Left ventricle myocardium inferior (tissue), 1 donor: ENCODE measurements at places on chromosomes 12 and 14.

- DNase-seq: no peak
These were observed 87.9 kb downstream of the ALX1 start for GRCh38 chr12:85367936-85368335.

DNA sequence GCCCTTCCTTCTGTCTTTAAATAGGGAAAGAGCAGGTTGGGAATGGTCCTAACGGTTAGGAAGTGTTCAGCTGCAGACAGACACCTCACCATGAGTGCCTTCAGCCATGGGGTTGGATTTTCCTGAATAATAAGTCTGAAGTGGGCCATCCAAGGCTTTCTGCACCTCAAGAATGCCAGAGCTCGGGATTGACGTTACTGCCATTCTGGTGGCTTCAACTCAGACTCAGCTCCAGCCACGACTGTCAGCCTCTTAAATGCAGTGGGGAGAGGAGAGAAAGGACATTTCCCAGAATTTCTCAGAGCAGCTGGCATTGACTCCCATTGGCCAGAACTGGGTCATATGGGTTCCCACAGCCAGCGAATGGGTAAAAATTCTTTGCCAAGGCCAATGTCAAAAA, 363.4 kb downstream of the MED13L start:
- no peak for DNase-seq

GRCh38 chr12:99260456-99260996, 387.0 kb upstream of the GARIN6 start:
- DNase-seq: no peak

DNA sequence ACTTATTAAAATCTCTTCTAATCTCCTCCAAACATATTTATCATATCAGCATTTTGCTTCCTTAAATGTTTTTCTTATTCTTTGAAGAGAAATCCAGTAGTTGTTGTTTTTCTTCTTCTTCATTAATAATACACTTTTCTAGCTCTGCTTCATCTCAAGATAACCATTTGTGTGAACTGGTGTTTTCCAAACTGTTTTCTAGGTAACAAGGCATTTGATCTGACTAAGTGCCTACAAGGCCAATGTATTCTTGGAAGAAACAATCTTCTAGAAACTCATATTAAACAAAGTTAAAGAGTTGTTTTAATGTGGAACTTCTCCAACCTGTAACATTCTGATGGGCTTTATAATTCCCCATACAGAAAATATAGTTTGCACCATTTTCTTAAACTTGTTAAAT, 30.8 kb upstream of the IFNG start:
- no peak for DNase-seq

DNA sequence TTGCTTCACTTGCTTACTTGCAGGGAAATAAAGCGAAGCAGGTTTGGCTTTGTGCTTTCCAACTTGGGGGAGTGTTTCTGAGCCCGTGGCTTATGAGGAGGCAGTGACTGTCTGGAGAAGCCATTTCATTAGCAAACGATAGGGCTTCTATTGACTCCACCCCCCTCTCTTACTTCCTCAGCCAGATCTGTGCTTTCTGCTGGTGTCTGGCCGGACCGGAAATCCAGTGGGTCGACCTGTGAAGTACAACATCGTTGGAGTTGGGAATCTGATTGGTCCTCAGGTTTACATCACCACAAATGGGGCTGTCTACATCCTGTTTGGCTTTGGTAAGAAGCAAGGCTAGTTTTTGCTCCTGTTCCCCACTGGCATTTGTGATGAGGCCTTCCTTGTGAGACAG, 22.3 kb downstream of the FAM234B start:
- DNase-seq: no peak

- no peak for DNase-seq
These were observed 24.6 kb downstream of the TTC9 start for GRCh38 chr14:70666361-70666686.

DNA sequence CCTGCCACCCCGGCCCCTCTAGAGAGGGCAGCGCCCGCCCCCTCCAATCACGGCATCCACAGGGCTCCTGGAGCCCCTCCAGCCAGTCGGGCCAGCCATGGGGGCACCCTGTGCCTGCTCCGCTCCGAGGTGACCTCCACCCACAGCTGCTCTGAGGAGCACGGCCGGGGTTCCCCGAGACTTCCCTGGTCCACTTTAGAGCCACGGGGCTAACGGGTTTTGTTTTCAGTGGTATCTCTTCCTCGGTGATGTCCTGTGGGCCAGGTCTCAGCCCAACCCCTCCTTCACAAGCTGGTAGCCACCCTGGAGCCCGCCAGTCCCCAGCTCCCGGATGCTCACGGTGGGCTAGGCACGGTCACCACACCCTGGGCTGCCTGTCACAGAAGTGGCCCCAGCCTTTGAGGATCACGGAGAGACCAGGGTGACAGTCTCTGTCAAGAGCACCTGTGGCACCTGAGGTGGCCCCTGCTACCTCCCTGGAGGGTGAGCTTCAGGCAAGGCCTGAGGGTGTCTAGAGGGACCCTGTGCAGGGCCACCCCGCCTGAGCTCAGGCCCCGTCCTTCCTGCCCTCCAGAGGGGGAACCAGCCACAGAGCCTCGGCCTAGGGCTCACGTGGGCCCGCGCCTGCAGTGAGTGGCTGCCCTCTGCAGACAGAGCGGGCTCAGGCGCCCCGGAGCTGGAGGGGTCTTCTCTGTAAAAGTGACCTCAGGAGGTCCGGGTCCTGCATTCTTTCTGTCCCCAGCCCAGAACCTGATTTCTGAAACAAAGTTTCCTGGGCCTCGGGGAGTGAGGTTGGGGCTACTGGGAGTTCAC, 146.0 kb upstream of the C14orf180 start:
- DNase-seq: no peak

- no peak for DNase-seq
These were observed 48.0 kb downstream of the ARF6 start for GRCh38 chr14:49940808-49941421.

GRCh38 chr14:68384881-68385280, 408.0 kb downstream of the ZFP36L1 start:
- no peak for DNase-seq

- no peak for DNase-seq
These were observed 41.4 kb upstream of the TEX22 start for GRCh38 chr14:105356927-105357326.

- no peak for DNase-seq
These were observed 25.7 kb downstream of the ANO4 start for GRCh38 chr12:100820314-100820713.

GRCh38 chr12:102462386-102462785, 18.0 kb downstream of the IGF1 start:
- DNase-seq: no peak

DNA sequence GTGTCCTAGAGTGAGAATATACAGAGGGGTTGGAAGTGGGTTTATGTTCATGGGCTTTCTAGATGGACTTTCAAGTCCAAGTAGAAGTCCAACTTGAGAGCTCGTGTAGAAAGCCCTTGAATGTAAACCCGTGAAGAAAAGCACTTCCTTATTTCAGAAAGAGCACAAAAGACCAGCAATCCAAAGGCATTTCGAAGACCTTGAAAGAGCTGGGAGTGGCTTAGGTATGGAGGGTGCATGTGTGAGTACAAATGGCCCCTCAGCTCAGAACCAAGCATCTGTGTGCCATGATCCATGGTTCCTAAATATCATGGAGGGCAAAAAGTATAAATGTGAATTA, 160.7 kb downstream of the ETV6 start:
- no peak for DNase-seq

GRCh38 chr12:102043928-102044327, 17.9 kb downstream of the WASHC3 start:
- DNase-seq: no peak

DNA sequence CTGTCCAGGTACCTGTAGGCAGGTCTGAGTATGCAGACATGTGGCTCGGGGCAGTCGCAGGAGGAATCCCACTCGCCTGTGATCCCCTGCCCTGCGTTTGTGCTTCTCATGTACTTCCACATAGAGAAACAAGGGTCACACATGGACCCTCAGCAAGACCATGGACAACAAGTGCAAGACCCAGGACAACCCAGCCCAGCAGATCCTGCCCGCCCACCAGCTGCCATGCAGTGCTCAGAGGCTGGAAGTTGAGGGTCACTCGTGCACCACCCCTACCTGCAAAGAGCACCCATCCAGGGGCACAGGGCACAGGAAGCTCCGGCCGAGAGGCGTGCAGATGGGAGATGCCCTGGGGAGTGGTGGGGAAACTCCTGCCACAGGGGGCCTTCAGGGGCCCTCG, 67.5 kb upstream of the C14orf180 start:
- no peak for DNase-seq

- DNase-seq: no peak
These were observed 38.0 kb upstream of the FKBP4 start for GRCh38 chr12:2756756-2757155.

- no peak for DNase-seq
These were observed 20.2 kb upstream of the CLEC4D start for GRCh38 chr12:8493084-8493483.

GRCh38 chr12:123094349-123095077, 56.4 kb downstream of the PITPNM2 start:
- DNase-seq: no peak

DNA sequence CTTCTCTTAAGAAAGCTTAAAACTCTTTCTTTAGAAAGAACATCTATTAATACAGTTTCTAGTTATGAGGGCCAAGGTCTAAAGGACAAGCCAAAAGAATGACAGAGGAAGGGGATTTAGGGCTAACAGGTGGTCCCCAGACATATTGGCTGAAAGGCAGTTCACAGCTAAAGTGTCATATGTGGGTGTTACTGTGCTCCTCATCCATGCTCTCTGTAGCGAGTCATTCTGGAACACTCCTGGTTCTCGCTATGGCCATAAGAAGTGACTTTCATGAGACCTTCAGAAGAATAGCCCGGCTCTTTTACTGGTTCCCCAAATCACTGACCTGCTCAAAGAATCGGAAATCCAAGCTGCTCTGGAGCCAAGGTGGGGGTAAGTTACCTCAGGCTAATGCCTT, 55.0 kb downstream of the TBK1 start:
- DNase-seq: no peak

- no peak for DNase-seq
These were observed 26.3 kb upstream of the CD69 start for GRCh38 chr12:9786726-9787717.
